ENCODE measurements at places on chromosomes 16 and 17.

DNA sequence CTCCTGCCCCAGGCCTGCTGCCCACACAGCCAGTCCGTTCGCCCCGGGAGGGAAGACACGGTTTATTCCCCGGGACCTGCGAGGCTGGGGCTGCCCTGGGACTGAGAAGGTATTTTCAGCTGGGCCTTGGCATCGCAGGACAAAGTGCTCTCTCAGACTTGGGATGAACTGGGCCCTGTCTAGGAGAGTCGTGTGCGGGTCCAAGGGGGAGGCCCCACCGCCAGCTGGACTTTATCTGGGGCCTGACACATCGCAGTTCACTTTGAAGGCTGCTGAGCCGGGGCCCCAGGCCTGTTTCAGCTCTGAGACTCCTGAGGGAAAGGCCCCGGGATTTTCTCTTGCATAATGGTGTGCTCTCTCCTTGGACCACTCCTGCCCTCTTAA lies 6.8 kb downstream of the CRISPLD2 start:
- DNase-seq, result no peak

- no peak for DNase-seq
Measured at GRCh38 chr16:56738221-56738620, 8.3 kb downstream of the NUP93 start.

DNA sequence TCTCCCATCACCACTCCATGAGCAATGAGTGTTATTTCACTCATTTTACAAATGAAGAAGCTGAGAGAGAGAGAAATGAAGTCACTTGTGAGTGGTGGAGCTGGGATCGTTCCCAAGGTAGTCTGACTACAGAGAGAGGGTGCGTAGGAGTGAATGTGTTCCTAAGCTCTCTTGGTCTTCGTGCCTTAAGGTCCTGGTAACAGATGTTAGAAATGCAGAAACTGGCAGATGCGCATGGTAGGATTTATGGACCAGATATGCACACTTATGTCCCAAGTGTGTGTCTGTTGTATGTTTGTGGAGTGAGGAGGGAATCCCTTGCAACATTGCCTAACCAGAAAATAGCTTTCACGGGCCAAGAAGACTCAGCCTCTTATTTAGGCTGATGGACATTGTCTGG lies 93.2 kb upstream of the ZNF469 start:
- DNase-seq, result no peak

- DNase-seq, result no peak
Measured at GRCh38 chr17:41769985-41770384, 16.5 kb downstream of the JUP start.

- DNase-seq, result no peak
Measured at GRCh38 chr17:78356101-78356713, 3.7 kb downstream of the SOCS3 start.

DNA sequence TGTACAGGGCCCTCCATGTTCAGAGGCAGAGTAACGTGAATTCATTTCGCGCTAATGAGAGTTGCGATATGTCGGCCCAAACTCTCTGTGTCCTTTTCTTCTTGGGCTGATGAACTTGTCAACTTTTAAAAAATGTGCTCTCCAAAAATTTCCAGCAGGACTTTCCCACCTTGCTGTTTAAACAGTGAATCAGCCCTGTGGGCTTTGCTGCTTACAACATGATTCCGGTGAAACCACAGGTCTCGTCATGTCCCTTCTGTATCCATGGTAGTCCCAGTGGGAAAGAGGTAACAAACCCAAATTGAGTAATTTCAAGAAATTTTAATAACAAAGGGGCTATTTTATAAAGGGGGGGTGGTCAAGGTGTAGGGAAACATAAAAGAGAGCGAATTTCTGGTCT lies 612.9 kb downstream of the MAF start:
- DNase-seq, result no peak

GRCh38 chr17:4304417-4305027 lies 40.7 kb upstream of the ANKFY1 start:
- peak; percentile 4 for DNase-seq

DNA sequence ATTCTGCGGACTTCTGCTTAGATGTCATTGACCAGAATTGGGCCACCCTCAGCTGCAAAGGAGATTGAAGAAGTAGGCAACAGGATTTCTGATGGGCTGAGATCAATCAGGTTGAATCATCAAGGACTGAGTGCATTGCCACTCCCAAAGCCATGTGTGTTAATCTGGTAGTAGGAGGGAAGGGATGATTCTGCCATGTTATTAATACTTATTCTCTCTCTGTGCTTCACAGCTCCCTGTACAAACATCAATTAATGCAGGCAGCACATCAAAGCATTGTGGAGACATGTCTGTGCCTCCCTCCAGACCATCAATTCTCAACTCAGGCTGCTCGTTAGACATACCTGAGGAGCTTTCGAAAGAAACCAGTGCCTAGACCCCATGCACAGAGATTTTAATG lies 11.6 kb downstream of the LRRC3C start:
- DNase-seq, result no peak

DNA sequence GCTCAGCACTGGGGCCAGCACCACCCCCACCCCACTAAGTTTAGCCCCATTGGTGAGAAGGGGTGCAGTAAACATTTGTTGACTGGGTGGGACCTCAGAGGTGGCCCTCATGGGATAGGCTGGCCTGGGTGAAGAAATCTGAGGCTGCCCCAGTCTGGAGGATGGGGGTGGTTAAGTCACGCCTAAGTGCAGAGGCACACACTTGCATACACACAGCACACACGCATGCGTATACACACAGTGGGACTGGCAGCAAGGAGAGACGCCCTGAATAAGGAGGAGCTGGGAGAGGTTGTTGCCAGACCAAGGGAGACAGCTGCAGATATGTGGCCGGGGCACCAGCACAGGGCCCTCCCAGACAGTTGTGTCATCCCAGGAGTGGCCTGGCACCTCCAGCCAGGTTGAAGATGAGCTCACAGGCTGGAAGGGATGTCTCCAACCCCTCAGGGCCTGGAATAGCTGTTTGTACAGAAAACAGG lies 3.0 kb upstream of the BCAR1 start:
- DNase-seq, result no peak

DNA sequence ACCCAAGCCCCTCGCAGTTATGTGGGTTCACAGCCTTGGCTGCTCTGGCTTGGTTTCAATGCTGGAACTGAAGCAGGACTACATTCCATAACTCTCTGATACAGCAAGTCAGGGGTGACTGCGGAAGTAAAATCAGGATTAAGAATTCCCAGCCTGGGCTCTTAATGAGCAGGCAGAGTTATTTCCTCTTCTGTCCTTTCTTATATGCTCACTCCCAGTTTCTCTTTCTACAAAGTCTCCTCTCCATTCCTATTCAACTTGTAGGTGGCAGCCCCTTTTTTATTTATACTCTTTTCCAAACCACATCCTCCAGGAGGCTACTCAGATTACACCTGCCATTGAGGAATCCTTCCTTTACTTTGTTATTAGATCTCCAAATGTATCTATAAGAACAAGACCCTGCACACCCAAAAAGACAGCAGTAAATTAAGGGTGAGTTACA lies 40.3 kb downstream of the HOXB1 start:
- DNase-seq, result no peak

GRCh38 chr16:78705694-78706093 lies 606.2 kb downstream of the WWOX start:
- no peak for DNase-seq

GRCh38 chr16:49855822-49856671 lies at the start of gene ZNF423:
Gene ZNF423 (minus strand): TSS chr16:49856112. CDS start chr16:49855774, 338 bp downstream.
- DNase-seq, result no peak

DNA sequence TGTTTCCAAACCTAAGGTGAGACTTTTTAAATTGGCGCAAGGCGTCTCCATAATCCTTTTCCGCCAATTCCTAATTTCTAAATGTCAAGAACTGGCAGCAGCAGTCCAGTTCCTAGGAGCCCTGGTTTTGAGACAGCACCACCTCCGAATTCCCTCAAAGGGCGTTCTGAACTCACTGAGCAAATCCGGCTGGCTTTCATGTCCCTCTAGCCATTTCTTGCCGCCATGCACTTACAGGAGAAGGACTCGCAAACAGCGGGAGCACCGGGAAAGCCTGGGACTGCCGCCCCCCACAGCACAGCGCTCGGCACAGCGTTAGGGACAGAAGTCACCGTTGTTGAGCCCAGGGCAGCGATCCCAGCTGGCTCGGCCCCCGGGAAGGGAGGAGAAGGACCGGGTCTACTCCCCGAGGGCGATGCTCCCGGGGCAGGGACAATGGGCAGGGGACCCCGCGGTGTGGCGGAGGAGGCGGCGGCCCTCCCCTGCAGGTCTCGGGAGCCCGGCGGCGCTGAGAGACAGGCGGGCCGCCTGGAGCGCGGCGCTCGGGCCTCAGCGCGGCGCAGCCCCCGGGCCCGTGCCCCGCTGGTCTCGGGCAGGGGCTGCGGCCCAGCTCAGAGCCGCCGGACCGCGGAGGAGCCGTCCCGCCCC lies 545 bp downstream of the ARHGAP17 start:
- DNase-seq, result peak; percentile 13

DNA sequence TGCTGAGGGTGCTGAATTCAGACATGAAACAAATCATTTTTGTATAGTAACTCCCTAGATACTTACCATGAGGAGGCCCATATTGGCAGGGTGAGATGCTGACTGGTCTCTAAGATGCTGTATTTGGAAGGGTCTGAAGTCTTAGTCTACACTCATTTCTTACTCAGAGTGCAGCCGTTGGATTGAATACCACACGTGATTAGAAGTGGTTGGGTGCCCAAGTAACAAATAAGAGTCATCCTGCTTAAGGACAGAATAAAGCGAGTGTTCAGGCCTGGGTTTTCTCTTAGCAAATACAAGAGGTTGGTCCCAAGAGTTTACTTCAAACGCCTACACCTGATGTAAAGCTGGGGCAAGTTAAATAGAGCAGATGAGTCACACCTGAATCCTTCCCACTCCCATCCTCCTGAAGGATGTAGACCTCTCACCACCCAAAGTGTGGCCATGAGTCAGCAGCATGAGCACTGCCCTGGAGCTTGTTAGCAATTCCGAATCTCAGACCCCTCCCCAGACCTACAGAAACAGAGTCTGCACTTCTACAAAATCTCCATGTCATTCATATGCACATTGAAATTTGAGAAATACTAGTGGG lies 284.6 kb upstream of the CDH5 start:
- DNase-seq, result no peak

DNA sequence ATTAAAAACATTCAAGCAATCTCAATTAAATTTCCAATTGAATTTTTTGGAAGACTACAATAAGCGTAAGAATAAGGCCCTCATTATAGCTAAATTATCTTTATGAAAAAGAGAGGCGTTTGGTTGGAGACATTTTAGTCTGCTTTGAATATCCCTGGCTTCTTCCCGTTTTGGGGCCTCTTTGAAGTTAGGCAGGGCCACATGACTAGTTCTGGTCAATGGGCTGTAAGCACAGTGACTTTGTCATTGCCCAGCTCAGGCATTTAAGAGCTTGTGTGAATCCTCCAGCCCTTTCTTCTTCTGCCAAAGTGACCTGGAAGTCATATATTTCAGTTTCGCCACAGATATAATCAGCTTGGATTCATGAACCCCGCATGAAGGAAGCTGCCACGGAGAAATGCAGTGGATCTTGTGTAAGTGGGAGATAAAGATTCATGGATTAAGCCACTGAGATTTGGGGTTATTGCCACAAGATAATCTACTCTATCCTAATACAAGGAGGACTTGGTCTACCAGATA lies 21.7 kb upstream of the UBTF start:
- no peak for DNase-seq

DNA sequence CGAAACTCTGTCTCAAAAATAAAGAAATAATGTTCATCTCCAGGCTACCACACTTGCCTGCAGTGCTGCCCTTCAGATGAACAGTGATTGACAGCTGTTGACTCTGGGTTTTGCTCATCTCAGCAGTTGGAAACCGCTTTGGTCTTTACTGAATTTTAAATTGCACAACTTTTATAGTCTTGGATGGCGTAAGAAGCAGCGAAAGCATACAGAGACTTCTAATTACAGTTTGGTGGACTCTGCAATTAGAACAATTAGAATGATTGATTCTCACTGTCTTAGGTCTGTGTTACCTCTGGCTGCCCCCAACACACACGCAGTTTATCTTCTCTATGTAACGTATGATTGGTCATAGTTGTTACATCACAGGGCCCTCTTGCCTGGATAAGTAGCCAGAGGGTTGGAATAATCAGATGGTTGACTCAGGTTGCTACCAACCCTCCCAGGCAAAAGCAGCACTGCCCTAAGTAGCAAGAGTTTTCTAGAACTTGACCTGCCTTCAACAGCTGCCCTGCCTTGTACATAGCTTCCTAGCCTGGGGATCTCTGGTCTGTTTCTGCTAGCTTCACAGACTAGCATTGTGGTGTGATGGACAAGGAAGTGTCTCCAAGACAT lies 1.9 kb upstream of the NAT9 start:
- no peak for DNase-seq

DNA sequence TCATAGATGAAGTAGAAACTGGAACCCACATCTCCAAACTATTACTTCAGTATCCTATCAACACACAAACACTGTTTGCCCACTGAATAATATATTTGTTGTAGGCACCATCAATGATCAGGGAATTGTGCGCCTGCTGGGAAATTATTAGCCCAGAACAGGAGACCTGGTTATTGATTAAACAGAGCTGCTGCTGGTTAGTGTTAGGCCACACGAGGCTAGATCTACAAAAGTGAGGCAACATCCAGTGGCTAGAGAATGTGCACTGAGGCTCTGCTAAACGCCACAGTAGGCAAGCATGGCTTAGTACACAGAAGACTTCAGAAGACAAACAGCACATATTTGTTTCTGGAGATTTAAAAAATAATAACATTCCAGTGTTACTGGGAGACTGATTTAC lies 11.0 kb downstream of the ABHD15 start:
- no peak for DNase-seq

GRCh38 chr17:48556229-48556575 lies 11.3 kb upstream of the HOXB2 start:
- DNase-seq, result no peak

DNA sequence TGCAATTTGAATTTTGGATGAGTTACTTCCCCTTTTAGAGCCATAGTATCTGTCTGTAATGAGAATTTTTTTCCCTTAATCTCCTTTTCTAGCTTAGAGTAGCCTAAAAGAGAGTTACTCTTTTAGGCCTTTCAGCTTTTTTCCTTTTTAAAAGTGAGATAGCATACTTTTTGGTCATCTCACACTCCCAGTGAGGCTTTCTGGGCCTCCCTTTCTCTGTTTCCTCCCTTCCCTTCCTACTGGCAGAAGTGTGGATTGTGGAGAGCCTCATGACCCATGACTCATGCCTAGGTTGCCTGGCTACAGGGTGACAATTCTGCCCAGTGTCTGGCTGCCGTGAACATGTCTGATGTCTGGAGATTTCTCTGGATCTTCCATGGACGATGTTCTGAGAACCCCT lies 15.2 kb downstream of the KRT23 start:
- no peak for DNase-seq

GRCh38 chr17:75897160-75898019 lies 639 bp upstream of the TRIM65 start:
- no peak for DNase-seq

All from NK-92 treated with Interleukin-12 subunit alpha and Interleukin-12 subunit beta, amount 100 ng/mL, for 24 hours (cell line).